Putamen (tissue), 1 donor: ENCODE measurements at places on chromosomes 7 and 10.

DNA sequence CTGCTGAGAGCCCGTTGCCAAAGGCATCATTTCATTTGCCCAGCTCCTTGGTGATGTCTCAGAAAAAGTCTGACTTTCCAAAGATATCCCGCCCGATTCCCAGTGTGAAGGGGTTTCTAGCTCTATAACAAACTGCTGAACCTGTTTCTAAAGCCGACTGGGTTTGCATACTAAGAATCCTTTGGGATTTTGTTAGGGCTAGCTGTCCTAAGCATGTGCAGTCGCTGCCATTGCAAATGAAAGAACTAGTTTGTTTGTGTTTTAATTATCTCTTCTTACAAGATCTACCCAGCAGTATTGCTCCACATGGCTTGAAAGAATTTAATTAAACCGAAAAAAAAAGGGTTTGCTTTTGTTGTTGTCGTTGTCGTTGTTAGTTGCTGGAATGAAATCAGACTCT, 476.6 kb downstream of the GATA3 start:
- peak; percentile 11 for DNase-seq

DNA sequence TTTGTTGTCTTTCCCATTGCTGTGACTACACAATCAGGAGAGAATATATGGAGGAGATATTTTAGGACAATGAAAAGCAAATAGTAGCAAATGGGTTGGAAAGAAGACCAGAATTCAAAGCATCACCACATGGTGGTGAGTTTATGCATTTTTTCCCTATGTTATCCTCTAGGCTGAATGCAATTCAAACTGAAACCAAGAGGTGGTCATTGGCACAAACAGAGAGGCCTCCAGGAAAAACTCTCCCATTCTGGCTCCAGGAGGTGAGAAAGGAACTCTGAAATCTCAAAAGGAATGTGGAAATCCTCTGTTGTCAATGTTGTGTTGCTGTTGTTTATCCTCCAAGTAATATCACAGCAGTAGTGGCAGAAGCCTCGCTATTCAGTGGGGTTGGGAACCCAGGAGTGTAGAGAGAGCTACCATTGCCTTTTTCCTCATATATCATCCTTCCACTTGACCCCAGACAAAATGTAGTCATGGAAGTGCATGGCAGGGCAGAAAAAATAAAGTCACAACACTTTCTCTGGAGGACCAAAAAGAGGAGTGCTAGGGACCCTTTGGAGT, 819.1 kb downstream of the GRID1 start:
- no peak for DNase-seq

- no peak for DNase-seq
Measured at GRCh38 chr10:114623661-114624294, 34.3 kb downstream of the ABLIM1 start.

- DNase-seq: no peak
Measured at GRCh38 chr7:134779741-134780065, 269 bp downstream of the CALD1 start.

- DNase-seq: peak; percentile 33
Measured at GRCh38 chr10:112721080-112721698, 228.9 kb upstream of the TCF7L2 start.

DNA sequence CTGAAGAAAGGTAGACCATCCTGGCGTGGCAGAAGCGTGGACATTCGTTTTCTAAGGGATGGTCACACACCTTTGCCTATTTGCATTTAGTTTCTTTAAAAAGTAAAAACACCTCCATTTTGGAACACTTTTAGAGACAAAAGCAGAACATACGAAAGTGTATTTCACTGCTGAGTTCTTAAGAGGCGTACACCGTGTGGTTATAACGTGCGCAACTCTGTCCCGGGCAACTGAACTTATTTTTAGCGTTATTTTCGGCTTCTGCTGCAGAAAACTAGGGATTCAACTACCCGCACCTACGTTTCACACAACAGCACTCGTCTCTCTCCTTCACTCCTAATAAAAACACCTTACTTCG, 557 bp upstream of the LSM8 start:
- DNase-seq: no peak

GRCh38 chr7:115682507-115682906, 348.1 kb downstream of the TFEC start:
- no peak for DNase-seq

GRCh38 chr7:156487811-156488533, 152.6 kb upstream of the RNF32 start:
- no peak for DNase-seq

DNA sequence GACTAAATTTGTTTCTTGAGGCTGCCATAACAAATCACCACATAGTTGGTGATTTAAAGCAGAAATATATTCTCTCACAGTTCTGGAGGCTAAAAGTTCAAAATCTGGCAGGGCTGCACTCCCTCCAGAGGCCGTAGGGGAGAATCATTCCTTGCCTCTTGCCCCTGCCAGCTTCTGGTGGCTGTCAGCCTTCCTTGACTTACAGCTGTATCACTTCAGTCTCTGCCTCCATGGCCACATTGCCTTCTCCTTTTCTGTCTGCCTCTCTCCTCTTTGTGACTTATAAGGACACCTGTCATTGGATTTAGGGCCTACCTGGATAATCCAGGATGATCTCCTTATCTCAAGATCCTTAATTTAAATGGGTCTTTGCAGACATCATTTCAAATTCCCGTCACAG, 5.8 kb upstream of the LRRC4 start:
- no peak for DNase-seq

DNA sequence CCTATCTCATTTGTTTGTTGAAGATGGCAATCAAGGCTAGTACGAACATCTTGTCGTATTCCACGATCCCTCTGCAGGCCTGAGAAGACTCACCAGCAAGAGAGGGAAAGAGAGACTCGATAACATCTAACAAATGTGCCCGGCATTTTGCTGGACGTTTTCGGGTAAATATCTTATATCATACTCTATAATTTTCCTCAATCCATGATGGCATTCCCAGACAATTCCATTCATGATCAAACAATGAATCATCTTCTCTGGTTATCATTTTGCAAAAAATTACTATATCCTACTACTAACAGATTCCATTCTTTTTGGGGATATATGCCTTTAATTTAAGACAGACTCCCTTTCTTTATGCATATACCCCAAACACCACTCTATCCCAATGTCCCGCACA, 118.1 kb downstream of the TYW1B start:
- DNase-seq: no peak
